ENCODE measurements at places on chromosomes 16 and 17.

DNA sequence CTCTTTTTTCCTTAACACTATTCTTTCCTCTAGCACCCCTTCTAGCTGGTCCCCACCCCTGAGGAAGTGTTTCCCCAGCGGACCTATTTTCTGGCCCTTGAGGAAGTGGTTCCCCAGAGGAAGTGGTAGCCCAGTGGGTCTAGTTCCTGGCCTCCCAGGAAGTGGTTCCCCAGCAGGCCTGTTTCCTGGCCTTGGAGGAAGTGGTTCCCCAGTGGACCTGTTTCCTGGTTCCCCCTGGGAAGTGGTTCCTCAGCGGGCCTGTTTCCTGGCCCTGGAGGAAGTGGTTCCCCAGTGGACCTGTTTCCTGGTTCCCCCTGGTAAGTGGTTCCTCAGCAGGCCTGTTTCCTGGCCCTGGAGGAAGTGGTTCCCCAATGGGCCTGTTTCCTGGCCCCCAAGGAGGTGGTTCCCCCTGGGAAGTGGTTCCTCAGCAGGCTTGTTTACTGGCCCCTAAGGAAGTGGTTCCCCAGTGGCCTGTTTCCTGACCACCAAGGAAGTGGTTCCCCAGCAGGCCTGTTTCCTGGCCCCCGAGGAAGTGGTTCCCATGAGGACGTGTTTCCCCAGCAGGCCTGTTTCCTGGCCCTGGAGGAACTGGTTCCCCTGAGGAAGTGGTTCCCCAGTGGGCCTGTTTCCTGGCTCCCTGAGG, 58.3 kb downstream of the NTN1 start:
- DNase-seq = no peak

DNA sequence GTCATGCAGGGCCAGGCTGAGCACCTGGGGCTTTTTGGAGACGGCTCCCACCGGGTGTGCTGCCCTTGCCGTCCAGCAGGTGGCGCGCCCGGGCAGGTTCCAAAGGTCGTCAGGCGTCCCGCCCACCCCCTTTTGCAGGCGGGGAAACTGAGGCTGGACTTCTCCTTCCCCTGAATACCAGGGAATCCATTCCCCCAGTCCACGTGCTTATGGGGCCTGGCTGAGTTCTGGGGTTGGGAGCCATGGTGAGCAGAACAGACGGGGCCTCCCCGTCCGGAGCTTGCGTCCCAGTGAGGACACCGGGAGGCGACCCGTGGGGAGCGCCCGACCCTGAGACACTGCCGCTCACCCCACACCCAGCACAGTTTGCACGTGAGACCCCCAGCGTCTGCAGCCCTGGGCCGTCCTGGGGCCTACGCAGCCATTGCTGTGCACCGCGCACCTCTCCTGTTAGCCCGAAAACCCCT, 51.8 kb upstream of the JPH3 start:
- DNase-seq = peak; percentile 30

DNA sequence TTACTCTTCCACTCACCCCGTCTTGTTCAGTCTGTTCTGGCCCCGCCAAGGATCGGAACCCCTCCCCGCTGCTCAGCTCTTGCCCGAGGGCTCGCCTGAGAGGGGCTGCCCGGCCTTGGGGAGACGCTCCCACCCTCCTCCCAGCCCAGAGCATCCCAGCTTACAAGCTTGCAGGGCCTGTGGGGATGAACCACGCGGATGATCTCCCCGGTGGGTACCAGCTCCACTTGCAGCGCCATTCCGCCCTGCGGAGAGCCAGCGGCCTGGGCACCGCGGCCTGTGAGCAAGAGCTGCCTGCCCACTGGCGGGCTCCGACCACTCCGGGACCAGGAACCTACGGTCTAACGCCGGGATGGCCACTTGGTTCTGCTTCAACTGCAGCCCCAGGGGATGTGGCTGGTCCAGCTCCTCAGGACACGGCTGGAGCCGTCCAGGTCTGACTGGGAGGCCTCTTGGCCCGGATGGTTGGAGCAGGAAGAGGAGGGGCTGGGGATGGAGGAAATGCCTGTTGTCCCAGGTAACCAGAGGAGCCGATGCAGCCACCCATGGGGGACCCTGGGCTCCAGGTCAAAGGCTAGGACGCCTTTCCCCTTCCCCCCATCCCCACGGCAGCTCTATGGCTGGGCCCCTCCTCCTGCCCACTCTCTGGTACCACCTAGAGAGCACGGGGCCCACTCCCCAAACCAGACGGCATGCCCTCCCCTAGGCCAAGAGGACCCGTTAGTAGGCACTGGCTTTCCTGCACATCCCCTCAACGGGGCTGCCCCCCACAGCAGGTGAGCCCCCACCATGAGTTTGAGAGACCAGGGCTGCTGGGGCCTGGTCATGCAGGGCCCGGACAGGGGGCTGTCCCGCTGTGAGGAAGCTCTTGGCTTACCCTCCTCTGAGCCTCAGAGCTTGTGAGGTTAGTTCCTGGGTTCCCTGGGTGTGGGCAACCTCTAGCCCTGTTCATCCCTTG, at the start of gene MYO1C:
Gene MYO1C (minus strand): TSS at position 438 of the 958 bp plus-strand sequence. CDS start 199 bp downstream, at position 239.
- DNase-seq = peak; percentile 70

GRCh38 chr16:31157136-31157535, 7.3 kb upstream of the PRSS36 start:
- no peak for DNase-seq

GRCh38 chr16:56547949-56548567, 16.8 kb upstream of the MT4 start:
- DNase-seq = no peak

DNA sequence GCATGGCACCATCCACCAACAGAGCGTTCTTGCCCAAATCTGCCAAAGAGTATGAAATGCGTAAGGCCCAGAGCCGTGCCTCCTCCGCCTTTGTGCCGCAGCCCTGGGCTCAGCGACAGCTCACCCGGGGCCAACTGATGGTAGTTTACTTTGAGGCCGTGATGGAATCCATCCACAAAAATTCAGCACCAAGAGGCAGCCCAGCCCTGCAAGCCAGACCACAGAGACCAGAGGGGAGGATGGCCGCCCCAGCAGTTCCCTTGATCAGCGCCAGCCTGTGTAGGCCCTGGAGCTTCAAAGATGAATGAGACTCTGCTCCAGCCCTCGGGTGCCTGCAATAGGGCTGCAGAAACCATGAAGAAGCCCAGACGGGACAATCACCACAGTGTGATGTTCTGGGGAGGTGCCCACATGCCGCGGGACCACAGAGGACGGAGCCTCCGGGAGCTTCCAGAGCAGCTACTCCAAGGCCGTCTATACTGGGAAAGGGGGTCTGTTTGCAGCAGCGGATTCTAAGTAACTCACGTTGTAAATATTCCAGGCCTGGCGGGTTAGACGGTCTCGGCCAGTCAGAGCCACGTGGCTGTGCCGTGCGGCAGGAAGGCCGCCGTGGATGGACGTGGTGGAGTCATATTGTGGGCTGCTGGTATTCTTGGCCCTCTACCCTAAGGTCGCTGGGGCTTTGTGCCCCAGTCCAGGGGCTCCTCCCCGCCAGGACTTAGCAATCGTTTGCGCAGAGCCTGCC, 80.3 kb downstream of the RBFOX3 start:
- DNase-seq = no peak

- DNase-seq = no peak
These were observed 334.8 kb downstream of the SNX29 start for GRCh38 chr16:12311309-12311708.

- DNase-seq = no peak
These were observed 2.5 kb downstream of the EIF1 start for GRCh38 chr17:41691031-41691777.

- DNase-seq = no peak
These were observed 127.5 kb downstream of the CLEC16A start for GRCh38 chr16:11071829-11072228.

DNA sequence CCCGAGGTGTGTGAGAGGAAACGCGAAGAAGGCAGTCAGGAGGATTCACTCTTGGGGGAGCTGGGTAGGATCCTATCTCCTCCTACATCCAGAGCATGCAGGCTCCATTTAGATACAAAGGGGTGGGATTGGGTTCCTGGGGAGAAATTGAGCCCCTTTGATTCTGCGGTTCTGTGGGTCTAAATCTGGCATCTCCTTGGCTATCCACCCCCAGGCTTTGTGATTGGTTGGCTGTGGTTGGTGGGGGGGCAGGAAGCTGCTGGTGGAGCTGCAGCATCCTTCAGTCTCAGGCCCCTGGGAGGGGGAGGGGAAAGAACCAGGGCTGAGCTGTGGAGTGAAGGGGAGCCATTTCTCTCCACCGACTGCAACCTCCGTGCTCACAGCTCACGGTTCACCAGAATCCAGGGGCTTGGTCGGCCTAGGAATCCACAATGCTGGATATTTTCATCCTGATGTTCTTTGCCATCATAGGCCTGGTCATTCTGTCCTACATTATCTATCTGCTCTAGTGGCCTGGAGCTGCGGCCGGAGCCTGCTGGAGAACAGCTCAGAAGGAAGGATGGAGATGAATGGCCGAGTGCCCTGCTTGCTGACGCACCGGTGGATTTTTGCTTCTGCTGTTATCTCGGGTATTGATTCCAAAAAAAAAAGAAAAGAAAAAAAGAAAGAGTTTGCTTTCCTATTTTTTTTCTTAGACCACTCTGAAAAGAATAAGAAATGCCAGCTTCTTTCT, at the start of gene LASP1NB:
Gene LASP1NB (plus strand): TSS at position 352 of the 733 bp plus-strand sequence.
- no peak for DNase-seq

GRCh38 chr17:49843774-49844350, 4.0 kb downstream of the TAC4 start:
- peak; percentile 45 for DNase-seq

- DNase-seq = peak; percentile 93
These were observed 238.7 kb upstream of the CIBAR2 start for GRCh38 chr16:85350973-85351372.

- DNase-seq = no peak
These were observed 8.1 kb upstream of the CBX2 start for GRCh38 chr17:79769570-79770506.

GRCh38 chr17:41782142-41782541, 4.4 kb downstream of the JUP start:
- DNase-seq = no peak

DNA sequence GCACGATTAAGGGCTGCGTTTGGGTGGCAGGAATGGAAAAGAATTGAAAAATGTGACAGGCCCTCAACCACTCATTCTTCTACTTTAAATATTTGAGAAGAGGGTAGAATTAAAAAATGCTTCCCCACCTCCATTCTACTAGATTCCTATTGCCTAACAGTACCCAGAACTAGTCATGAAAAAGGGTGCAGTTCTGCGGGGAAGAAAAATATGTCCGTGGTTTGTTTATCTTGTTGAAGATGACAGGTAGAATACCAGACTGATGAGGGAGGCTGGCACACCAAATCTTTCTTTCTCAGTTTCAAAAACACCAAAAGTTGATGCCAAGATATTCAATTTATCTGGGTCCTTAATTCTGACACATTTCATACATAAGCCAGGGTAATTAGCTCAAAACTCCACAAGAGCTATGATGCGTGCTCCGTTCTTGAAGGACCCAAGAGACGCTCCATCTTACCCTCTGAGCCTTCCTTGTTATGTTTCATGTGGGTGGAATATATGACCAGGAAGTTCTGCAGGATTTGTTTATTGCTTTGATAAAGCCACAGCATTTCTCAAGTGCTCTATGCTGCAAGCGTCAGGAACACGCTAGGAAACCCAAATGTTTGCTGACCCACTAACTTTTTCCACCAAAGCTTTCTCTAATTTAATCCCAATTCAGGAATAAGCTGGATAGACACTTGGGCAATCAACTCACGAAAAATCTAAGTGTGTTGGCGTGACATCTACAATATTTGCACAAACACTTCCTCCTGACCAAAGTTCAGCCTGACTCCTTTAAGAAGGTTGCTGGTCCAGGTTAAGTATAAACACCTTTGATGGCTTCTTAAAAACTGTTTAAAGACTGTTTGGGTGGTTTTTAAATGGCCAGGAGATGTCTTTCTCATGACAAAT, 20.6 kb upstream of the GAN start:
- DNase-seq = no peak

Measured in DMS53 (cell line).